SJSA1 (cell line): ENCODE measurements at places on chromosomes 5 and 9.

DNA sequence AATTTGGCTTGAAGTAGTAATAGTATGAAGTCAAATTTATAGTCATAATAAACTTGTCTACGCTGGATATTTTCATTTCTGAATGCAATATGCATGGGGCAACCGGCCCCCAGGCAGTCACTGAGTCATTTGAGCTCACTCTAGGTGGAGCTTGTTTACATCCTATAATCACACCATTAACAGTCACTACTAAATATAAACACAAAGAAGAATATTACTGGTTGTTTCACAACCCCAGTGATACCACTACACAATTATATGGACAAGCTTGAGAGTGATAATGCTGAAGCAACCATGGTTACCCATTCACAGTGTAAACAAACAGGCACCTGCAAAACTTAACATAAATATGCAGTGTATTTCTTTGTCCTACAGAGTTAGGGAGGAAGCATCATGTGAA lies 68.7 kb downstream of the MARCHF3 start:
- no peak for DNase-seq

DNA sequence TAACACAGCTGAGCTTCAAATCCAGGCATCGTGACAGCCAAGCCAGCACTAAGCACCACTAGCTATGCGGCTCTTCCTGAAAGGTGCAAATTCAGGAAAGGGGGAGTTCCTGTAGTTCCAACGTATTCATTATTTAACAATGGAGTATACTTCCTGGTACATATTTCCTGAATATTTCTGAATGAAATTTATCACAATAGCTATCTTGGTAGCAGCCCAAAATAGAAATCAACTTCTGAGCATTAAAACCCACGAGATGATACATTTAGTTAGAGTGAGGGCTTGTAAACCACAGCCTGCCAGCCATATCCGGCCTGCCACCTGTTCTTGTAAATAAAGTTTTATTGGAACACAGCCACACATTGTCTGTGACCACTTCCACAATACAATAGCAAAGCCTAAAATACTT lies 109.7 kb upstream of the RETREG1 start:
- peak; percentile 31 for DNase-seq

- no peak for DNase-seq
Measured at GRCh38 chr5:159820692-159821091, 95.6 kb upstream of the ADRA1B start.

DNA sequence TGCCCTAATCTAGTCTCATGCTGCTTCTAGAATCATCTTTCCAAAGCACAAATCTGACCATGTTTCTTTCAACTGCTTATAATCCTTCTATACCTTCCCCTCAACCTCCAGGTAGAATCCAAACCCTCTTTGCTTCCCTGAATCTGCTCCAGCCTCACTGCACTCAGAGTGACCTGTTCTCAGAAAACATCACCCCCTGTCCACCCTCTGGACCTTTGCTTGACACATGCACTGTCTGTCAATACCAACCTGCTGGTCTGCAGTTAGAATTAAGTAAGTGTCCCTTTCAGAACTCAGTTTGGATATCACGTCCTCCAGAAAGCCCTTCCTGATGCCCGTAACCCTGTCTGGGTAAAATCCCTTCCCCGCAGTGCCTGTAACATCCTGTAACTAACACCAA lies 63.1 kb downstream of the SH3TC2 start:
- DNase-seq = no peak

- DNase-seq = no peak
Measured at GRCh38 chr9:75111019-75111622, 22.8 kb downstream of the OSTF1 start.

- DNase-seq = peak; percentile 3
Measured at GRCh38 chr9:36135741-36136271, 727 bp upstream of the GLIPR2 start.

- DNase-seq = no peak
Measured at GRCh38 chr5:135545099-135545498, 9.3 kb upstream of the NEUROG1 start.

- peak; percentile 63 for DNase-seq
Measured at GRCh38 chr5:9712911-9713310, 82.8 kb upstream of the TAS2R1 start.
